IMR-90 (cell line): ENCODE measurements at places on chromosomes 2 and 18. TPM values are rescaled to one million over a fixed set of nuclear protein-coding genes. Genes with fewer than 3 reads are reported as not detected.

The DNAH7 gene
- 0.28 and 0.36 TPM in 2 replicates for total RNA-seq

The PLEK gene
- total RNA-seq, result under 0.01 TPM in 1 of 2 replicates, not detected in the other

The ERFE gene
- total RNA-seq, result 0.56 and 1.3 TPM in 2 replicates

The LRATD1 gene
- total RNA-seq, result 0.18 and 0.28 TPM in 2 replicates

The RBM45 gene
- 17.9 and 18.1 TPM in 2 replicates for total RNA-seq

The SCN1A gene
- under 0.01 TPM in 2 replicates for total RNA-seq

The ALKAL2 gene
- total RNA-seq, result not detected in 2 replicates

The STK39 gene
- total RNA-seq, result 11.8 and 25.8 TPM in 2 replicates
